ENCODE measurements at places on chromosomes 6 and 20. TPM values are rescaled to one million over a fixed set of nuclear protein-coding genes. Genes with fewer than 3 reads are reported as not detected.

Gene CD109
- total RNA-seq, result 4.4 TPM

Gene ADAM33
- not detected for total RNA-seq

Gene NECAB3
- total RNA-seq, result 14.2 TPM

Gene ANKRD66
- not detected for total RNA-seq

Gene EPB41L1
- 0.36 TPM for total RNA-seq

Gene CASS4
- 0.21 TPM for total RNA-seq

Gene MTCH1
- 103 TPM for total RNA-seq

Gene HLA-DPA1
- 707 TPM for total RNA-seq

Gene PDYN
- total RNA-seq, result not detected

Gene GSTA2
- total RNA-seq, result not detected

Gene LINC00237
- not detected for total RNA-seq

Gene THBD
- not detected for total RNA-seq

Gene BMP6
- not detected for total RNA-seq

Gene KCNK16
- total RNA-seq, result not detected

Gene FRS3
- total RNA-seq, result 3.6 TPM

Gene PLEKHG1
- 7.3 TPM for total RNA-seq

Gene PTCRA
- 0.24 TPM for total RNA-seq

Gene ISM1
- total RNA-seq, result not detected

Gene BANF2
- total RNA-seq, result not detected

Gene KCNK15
- not detected for total RNA-seq

Gene BEND6
- 1.5 TPM for total RNA-seq

Gene F13A1
- 1.6 TPM for total RNA-seq

Gene BHLHE23
- total RNA-seq, result 0.33 TPM

Gene UNC5CL
- total RNA-seq, result 0.74 TPM

Gene SYNJ2
- total RNA-seq, result 0.51 TPM

Gene PNRC1
- 70.8 TPM for total RNA-seq

Gene TMC2
- total RNA-seq, result not detected

Gene TMEM74B
- total RNA-seq, result not detected

Gene PROKR2
- not detected for total RNA-seq

Gene TXLNB
- total RNA-seq, result 0.21 TPM

Gene NKX2-2
- not detected for total RNA-seq

Gene KIFC1
- total RNA-seq, result 69.2 TPM

Gene SRMS
- total RNA-seq, result not detected

Gene SLPI
- not detected for total RNA-seq

Gene GJA10
- total RNA-seq, result not detected

Gene POU5F1
- 3.7 TPM for total RNA-seq

Gene MATN4
- not detected for total RNA-seq

Gene RUNX2
- total RNA-seq, result 0.61 TPM

Gene ADGRB3
- not detected for total RNA-seq

Gene ULBP3
- not detected for total RNA-seq

Gene KHDRBS2
- total RNA-seq, result not detected

Gene METTL24
- total RNA-seq, result not detected

Gene SLC17A1
- total RNA-seq, result not detected

Gene CCHCR1
- 36.8 TPM for total RNA-seq

Gene RHAG
- total RNA-seq, result 0.32 TPM

Gene CYB5R4
- total RNA-seq, result 36.9 TPM

Gene HLA-DQA2
- total RNA-seq, result 24.2 TPM

Measured in GM12878 (cell line).